ENCODE measurements at places on chromosomes 16 and 17.

GRCh38 chr16:17544785-17545184 lies 74.0 kb upstream of the XYLT1 start:
- DNase-seq, result no peak

DNA sequence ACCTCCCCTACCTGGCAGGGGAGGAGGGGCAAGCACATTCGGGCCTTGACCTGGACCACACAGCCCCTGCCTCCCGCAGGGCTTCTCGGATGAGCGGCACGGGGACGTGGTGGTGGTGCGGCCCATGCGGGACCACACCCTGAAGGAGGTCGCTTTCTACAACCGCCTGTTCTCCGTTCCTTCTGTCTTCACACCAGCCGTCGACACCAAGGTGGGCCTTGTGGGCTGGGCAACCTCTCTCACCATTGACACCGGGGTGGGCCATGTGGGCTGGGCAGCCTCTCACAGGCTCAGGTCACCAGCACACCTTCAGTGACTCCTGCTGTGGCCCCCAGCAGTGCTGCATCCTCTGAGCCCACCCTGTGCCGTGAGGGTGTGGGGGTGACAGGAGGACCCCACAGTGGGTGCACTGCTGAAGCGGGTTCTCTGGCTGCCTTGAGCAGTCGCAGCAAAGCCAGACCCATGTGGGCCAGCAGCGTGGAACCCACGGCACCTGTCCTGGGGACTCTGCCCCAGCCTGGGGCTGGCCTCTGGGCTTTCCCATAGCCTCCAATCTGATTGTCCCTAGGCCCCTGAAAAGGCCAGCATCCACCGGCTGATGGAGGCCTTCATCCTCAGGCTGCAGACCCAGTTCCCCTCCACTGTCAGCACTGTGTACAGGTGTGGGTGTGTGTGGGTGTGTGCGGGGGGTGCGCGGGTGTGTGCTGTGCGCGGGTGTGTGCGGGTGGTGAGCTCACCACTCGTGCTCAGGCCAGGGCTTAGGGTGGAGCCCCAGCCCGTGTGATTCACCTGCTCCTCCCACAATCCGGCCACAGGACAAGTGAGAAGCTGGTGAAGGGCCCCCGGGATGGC lies 7.5 kb downstream of the CTU2 start:
- no peak for DNase-seq

GRCh38 chr17:6248061-6248460 lies 177.9 kb downstream of the WSCD1 start:
- no peak for DNase-seq

DNA sequence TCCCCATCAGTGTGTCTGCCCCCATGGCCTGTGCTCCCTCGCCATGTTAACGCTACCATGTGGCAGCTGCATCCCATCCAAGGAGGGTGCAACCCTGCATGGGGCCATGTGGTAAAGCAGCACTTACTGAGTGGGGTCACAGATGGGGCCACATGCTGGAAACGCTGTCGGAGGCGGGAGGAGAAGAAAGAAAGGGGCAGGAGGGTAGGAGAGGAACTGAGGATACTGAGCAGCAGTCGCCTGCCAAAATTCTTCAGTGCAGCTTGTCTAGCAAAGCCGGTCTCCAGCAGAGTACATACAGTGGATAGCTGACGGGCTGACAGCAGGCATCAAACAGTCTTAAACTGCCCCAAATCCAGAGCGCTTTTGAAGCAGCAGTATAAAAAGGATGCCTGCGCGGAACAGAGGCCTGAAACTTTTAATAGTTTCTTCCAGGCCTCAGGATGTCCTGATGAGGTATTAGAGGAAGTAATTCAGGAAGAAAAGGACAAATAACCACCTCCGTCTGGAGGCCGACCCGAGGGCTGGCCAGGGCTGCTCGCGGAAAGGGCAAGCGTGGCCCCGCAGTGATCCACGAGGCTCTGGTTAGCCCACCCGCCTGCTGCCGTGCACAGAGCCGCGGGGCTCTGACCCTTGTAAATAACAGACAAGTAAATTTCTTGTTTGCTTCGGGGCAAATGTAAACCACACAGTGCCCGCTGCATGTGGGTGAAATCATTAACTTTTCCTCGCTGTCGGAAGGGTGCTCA lies 149.0 kb downstream of the CCDC182 start:
- DNase-seq, result no peak

DNA sequence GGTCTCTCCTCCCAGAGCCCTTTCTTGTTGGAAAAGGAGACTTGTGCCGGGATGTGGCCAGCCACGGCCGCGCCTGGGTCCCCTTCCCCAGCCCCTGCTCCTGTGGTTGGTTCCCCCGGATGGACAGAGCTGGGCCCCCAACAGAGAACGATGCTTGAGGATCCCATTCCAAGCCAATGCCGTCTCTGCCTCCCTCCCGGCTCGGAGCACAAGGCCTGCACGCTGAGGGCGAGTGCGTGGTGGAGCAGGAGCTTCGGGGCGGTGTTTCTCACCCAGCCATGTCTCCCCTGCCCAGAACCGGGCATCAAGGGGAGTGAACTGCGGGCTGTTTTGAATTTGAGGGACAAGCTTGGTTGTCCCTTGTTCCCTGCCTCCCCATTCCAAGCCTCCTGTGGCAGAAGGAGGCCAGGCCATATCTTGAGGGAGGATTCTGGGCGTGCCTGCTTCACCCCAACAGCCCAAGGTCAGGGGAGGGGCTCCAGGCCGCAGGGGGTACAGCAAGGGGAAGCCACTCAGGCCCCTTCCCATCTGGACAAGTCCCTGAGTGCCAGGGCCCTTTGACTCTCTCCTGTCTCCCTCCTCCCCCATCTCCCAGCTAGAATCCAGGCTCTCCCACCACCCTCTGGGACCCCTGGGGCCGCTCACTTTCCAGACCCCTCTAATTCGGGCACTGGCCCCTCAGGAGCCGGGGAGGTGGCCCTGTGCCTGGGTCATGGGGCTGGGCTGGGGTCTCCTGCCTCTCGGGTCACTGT lies 43.6 kb downstream of the SOCS3 start:
- no peak for DNase-seq

GRCh38 chr17:47994724-47995123 lies 23.8 kb downstream of the CDK5RAP3 start:
- DNase-seq, result no peak

- DNase-seq, result peak; percentile 78
Observed at GRCh38 chr16:3509470-3509928, 8.7 kb downstream of the CLUAP1 start.

DNA sequence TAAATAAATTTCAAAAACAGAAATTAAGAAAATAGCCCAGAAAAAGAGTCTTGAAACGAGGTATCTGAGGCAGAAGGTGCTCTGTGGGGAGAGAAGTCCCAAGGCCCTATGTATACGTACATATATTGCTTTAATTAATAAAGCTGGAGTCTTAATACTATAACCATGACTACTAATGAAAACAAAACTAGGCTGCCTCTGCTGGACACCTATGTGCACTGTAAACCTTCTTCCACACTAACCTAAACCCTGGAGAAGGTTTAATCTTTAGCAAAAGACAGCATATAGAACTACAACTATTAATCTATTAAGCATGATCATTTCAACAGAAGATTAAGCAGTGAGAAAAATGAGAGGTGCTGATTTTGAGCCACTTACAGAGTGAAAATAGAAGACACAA lies 153.9 kb upstream of the C17orf78 start:
- no peak for DNase-seq

DNA sequence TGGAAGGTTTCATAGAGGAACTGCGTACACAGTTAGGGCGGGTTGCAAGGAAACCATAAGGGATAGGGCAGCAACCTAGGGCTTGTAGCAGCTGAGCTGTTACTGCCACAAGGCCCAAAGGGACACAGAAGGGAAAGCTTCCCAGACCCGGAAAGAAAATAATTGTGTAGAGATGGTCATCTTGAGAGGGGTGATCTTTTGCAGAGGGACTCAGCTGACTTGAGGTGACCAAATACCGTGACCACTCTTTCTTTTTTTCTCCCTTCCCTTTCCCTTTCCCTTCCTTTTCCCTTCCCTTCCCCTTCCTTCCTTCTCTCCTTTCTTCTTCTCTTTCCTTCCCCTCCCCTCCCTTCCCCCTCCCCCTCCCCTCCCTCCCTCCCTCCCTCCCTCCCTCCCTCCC lies 8.5 kb upstream of the CREBBP start:
- DNase-seq, result no peak

DNA sequence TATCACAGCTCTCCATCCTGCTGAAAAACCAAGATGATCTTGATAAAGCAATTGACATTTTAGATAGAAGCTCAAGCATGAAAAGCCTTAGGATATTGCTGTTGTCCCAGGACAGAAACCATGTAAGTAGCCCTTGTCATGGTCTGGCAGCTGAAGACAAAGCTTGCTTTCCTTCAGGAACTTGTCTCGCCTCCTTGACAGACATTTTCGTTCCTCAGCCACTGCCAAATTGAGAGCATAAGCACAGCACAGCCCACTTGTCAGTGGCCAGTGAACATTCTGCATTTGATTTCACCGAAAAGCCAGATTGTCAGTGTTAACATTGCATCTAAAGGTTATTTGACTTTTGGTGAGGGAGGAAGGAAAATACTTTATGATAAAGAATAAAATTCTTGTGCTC lies 35.6 kb downstream of the MAP3K3 start:
- DNase-seq, result no peak

- DNase-seq, result no peak
Observed at GRCh38 chr16:47055136-47055885, 81.8 kb upstream of the DNAJA2 start.

- DNase-seq, result no peak
Observed at GRCh38 chr16:25575363-25575762, 116.4 kb upstream of the HS3ST4 start.

DNA sequence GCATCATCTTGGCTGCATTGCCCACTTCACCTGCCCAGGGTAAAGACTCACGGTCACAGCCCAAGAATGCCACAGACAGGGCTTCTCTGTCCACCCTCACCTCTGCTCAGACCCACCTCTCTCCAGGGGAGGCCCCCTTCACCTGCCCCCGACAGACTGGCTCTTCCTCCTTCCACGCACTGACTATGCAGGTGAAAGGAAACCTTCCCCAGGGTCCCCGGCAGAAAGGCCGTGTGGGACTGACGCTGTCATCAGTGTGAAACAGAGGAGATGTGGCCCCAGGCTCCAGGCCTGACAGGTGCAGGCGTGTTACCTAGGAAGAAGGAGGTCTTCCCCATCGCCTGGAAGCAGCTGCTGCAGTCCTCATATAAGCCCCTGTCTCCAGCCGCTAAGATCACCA lies 9.3 kb upstream of the ROGDI start:
- no peak for DNase-seq

- DNase-seq, result peak; percentile 82
Observed at GRCh38 chr17:78343543-78344201, 16.2 kb downstream of the SOCS3 start.

- DNase-seq, result no peak
Observed at GRCh38 chr16:56426585-56426984, 1.2 kb upstream of the AMFR start.

DNA sequence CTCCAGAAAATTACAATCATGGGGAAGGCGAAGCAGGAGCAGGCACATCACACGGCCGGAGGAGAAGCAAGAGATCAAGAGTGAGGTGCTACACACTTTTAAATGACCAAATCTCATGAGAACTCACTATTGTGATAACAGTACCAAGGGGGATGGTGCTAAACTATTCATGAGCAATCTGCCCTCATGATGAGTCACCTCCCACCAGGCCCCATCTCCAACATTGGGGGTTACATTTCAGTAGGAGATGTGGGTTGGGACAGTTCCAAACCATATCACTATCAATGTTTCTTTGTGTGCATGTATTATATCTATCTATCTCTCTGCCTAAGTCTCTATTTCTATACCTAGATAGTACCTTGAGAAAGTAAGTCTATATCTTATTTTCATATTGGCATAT lies 724.8 kb downstream of the CDH11 start:
- no peak for DNase-seq

DNA sequence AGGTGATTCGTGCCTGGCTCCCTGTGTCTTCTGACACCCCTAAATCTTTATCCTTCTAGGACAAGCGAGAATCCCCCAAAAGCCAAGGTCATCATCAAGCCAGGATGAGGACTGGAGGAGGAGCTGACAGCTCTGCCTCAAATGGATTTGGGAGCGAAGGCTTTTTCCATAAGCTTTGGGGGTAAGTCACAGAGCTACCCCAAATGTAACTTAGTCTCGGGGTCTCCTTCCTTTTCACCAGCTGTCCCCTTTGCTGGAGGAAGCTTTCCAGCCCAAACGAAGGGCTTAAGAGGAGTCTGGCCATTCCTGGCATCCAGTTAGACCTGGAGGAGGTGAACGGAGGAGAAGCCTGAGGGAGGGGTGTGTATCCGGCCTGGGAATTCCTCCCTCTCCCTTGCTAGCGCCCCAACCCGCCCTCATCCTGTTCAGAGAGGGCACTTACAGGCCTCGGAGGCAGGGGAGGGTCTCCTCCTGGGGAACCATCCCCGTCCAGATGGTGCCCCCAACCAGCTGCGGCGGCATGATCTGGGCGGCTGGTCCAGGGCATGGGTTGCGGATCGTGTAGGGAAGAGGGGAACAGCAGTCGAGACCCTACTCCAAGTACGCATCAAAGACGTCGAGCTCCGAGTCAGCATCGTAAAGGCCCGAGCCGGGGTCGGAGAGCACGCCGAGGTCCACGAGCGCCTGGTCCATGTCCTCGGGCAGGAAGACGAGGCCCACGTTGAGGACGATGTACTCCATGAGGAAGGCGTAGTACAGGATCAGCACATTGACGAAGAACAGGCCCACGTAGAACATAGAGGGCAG lies 938 bp downstream of the DEXI start:
- DNase-seq, result peak; percentile 70

- peak; percentile 84 for DNase-seq
Observed at GRCh38 chr17:38584350-38584925, 21.3 kb downstream of the SRCIN1 start.

GRCh38 chr17:69084911-69085310 lies 24.2 kb upstream of the ABCA9 start:
- no peak for DNase-seq

DNA sequence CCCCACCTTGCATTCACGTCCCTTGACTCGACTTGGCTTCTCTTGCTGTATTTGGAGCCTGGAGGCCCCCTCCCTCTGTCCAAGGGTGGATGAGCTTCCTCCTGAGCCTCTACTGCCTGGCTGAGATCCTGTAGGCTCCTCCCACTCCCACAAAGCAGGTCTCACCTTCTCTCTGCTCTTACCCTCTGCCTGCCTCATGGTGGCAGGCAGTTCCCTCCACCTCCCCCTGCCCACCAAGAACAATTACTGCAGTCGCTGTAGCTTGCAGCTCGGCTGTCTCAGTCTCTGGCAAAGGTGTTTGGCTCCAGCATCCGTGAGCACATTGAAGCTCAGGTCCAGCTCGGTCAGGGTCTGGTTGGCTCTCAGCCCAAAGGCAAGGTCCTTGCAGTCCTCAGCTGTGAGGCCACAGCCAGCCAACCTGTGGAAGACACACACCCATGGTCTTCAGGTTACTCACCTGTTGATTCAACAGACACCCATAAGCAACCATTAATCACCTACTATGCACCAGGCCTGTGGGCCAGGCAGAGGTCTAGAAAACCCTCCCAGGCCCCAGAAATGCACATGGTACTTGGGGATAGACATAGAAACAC lies 42.6 kb downstream of the NLRP1 start:
- peak; percentile 26 for DNase-seq

- no peak for DNase-seq
Observed at GRCh38 chr17:75614006-75614405, 19.2 kb upstream of the SMIM5 start.

Data from activated CD8-positive, alpha-beta memory T cell treated with anti-CD3 and anti-CD28 coated beads for 24 hours (primary cell).